ENCODE measurements at places on chromosomes 7 and 10. TPM values are rescaled to one million over a fixed set of nuclear protein-coding genes. Genes with fewer than 3 reads are reported as not detected.

The CPED1 gene
- 143 TPM for total RNA-seq

The RASSF4 gene
- 3.0 TPM for total RNA-seq

The NODAL gene
- not detected for total RNA-seq

The ZDHHC6 gene
- total RNA-seq: 34.6 TPM

The HOGA1 gene
- 0.44 TPM for total RNA-seq

The MYO1G gene
- 0.14 TPM for total RNA-seq

The CTTNBP2 gene
- not detected for total RNA-seq

The CUBN gene
- 3.7 TPM for total RNA-seq

The PALD1 gene
- total RNA-seq: under 0.01 TPM

All from placental pericyte (primary cell).